ENCODE measurements at places on chromosomes 7 and 10.

GRCh38 chr7:100588438-100588837, 2.3 kb downstream of the FBXO24 start:
- no peak for DNase-seq

DNA sequence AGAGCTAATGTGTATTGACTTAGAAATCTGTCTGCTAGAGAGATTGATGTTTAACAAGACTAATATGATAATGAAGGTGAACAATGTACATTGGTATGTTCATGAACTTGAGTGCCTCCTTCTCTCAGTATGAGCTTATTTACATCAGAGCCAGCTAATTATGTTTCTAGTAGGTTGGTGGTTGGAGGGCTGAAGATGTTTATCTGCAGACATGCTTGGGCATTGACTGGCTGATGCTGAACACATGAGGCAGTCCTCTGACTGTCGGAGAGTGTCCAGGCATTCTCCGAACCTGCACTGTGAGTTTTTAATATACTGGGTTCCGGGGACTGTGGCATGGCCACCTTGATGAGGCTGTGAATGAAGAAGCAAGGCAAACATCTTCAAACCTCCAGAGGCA, 47.5 kb downstream of the BMPER start:
- no peak for DNase-seq

DNA sequence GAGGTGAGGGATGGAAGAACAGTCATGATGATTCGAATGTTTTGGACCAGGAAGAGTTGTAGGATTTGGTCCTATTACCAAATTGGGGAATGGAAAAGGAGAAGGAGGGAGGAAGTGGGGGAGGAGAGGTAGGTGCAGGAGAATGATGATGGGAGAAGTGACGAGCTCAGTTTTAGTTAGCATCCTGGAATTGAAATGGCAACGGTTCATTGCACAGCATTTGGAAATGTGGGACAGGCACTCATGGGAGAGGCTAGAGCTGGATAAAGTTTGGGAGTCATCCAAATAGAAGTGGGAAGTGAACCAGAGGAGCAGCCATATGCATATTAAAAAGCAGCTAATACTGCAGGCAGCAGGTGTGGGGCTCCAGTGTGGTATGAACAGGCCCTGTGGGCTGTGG, 253.6 kb downstream of the SORCS3 start:
- no peak for DNase-seq

DNA sequence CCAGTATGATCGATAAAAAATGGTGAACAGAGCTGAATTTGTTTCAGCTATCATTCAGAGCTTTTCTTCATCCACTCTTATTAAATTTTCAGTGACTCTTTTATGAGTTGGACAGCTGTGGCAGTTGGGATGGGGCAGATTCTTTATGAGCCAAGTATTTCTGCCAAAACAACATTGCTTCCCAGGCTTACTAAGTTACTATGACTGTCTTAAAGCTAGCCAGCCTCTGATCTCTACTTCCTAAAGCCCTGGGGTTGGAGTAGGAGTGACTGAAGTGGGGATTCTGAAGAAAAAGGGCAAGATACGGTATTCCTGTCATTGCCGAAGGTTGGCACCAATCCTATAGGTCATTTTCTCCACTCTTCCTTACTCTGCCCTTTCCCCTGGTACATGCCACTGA, 12.7 kb downstream of the RPP30 start:
- no peak for DNase-seq

DNA sequence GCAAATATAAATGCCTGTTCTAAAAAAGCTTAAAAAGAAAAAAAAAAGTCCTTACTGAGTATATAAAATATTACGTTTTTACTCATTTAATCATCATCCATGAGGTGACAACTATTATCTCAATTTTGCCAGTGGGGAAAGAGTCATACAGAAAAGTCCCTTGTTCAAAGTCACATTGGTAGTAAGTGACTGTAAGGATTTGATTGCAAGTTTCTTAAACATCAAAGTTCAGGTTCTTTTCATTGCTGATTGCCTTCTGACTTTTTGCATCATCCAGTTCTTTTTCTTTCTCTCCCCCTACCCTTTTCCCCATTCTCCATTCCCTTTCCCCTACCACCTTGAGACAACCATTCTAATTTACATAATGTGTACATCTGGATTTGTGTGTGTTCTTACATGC, 363.3 kb downstream of the NRG3 start:
- no peak for DNase-seq

DNA sequence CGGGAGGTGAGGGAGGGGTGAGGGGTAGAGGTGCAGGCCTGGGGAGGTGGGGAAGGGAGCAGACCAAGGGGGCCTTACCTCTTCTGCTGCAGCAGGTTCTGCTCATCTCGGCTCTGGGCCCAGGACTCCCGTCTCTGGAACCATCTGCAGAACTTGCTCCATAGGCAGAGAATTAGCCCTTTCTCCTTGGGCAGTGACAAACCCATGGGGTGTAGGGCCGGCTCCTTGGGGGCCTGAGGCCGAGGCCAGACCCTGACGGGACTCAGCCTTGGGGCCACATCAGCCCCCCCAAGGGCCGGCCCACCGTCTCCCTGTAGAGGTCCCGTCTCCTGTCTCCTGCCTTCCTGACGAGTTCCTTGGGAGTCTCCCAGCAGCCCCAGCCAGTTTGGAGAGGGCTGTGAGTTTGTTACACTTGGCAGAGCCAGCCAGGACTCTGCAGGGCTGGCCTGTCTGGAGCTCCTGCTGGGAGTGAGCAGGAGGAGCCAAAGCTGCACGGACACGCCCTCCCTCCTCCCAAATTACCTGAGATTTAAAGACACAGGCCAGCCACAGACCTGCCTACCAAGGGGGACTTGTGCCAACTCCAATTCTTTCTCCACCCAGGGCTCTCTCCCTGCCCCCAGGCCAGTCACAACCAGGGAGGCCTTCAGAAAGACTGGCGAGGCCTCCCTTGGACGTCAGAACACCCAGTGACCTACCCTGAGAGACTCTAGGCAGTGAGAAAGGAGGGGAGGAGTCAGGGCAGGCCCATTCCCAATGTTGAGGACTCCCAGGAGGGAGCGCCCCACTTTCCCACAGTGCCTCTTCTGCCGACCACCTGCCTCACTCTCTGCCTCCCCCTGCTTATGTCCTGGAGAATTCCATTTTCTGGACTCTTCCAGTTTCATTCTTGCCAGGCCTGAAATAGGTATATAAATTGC, at the start of gene TRPV6:
Gene TRPV6 (minus strand): TSS at position 435 of the 920 bp plus-strand sequence.
- no peak for DNase-seq

- DNase-seq = peak; percentile 70
These were observed 82.4 kb downstream of the ADCYAP1R1 start for GRCh38 chr7:31134246-31135188.

DNA sequence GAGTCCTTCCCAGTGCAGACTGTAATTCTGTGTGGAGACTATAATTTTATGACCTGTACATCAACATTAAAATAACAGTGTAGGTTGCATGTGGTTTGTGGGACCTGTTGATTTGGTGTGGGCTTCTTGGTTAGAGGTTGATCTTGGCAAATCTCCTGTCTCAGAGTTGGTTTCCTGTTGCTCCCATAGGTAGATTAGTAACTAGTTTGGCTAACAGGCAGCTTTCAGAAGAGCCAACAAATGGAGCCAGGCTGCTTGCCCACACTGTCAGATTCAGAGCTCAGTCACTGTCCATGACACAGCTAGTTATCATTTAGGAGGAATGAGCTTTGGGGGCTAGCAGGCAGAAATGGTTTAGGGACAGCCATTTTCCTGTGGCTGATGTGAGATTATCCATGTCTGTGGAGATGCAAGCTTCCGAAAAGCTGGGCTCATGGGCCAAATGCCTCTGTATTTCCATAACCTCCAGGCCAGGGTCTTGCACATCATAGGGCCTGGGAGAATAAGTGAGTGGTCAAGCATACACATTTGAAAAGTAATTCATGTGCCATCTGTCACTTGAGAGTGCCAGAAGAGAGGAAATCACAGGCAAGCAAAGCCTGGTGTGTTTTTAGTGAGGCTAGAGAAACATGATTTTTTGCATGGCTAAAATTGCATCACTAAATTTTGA, 33.4 kb downstream of the CCM2 start:
- peak; percentile 27 for DNase-seq

DNA sequence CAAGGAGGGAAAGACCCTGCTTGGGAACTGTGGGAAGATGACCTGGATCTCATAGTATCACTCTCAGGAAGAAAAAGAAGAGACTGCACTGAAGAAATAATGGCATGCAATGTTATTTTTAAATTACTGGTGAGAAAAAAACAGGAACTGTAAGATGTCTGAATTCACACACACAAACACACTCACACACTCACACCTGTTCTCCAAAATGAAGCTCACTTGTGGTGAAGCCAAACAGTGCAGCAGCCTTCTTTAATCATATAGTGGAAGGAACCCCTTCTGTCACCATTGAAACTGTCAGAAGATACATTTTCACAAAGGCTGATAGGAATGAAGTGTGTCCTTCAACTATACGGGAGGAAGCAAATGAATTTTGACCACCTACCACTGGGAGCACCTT, 156.5 kb upstream of the GHITM start:
- DNase-seq = no peak

- no peak for DNase-seq
These were observed 1085.9 kb downstream of the GATA3 start for GRCh38 chr10:9140373-9140772.

DNA sequence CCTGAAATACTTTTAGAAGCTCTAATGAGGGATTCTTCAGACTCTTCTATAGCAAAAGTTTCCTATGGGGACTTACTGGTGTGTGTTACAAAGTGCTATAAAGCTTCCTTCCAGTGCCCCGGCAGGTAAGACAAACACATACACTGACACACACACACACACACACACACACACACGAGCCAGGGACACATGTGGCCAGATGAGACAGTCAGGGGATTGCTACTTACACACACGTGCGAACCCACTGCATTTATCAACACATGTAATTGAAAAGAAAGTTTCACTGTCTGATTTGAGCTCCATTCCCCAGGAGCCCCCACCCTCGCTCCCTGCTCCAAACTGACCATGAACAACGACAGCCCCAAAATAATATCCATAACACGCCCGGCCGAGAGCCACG, 119.8 kb downstream of the PRPF18 start:
- no peak for DNase-seq

DNA sequence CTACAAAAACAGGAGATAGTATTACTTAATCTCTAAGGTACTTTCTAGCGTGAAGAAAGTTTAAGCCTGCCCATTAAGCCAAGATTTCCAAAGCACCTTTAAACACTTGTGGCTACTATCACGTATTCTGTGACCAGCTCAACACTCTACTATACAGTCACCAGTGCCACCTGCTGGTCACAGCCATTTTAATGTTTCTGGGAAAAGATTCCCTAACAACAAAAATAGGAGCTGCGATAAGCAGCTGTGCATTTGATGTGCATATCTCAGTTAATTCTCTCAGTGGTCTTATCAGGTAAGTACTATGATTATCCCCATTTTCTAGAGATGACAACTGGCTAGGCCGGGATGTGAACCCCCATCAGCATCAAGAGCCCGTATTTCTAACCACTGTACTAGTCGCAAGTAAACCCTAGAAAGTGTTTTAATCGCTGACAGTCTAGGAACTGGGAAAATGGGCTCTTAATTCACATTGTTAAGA, 860 bp downstream of the SEC31B start:
- peak; percentile 67 for DNase-seq

- no peak for DNase-seq
These were observed 181.4 kb downstream of the SUGCT start for GRCh38 chr7:40316176-40316575.

- DNase-seq = no peak
These were observed 19.0 kb downstream of the FAM53B start for GRCh38 chr10:124725171-124725631.

- no peak for DNase-seq
These were observed 66.0 kb downstream of the CLEC2L start for GRCh38 chr7:139589474-139589873.

DNA sequence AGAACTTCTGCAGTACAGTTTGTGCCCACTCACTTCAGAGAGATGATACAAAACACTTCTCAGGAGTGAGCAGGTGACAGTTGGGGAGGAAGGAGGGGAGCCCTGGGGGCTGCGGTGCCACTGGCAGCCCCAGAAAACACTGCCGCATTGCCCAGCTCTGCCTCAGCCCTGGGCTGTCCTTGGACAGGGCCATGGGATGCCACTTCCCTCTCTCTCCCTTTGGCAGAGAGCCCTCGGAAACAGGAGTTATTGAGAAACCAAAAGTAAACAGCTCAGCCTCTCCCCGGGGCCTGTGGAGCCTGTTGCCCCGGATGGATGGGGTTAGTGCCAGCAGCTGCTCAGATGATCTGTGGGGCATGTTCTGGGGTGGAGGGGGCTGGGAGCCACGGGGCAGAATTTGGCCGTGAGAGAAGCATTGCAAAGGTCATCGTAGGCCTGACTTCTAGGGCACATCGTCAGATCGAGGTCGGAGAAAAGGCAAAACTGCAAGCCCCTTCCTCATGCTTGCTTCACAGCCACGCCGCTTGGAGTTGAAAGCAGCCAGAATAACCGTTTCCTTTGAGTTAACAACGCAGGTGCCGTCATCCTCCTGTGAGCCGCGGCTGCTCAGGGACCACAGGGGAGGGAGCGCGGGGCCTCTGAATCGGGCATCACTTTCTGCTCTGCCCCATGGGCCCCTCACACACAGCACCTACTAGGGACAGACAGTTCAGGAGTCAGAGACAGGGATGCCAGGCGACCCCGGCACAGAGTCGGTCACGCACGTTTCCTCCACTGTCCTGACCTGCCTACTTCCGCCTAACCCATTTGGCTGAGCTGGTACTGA, 256.4 kb downstream of the CAMK1D start:
- peak; percentile 34 for DNase-seq

- no peak for DNase-seq
These were observed 269.9 kb downstream of the BAMBI start for GRCh38 chr10:28947171-28947570.

GRCh38 chr10:68982389-68982788, 6.2 kb upstream of the KIFBP start:
- no peak for DNase-seq

DNA sequence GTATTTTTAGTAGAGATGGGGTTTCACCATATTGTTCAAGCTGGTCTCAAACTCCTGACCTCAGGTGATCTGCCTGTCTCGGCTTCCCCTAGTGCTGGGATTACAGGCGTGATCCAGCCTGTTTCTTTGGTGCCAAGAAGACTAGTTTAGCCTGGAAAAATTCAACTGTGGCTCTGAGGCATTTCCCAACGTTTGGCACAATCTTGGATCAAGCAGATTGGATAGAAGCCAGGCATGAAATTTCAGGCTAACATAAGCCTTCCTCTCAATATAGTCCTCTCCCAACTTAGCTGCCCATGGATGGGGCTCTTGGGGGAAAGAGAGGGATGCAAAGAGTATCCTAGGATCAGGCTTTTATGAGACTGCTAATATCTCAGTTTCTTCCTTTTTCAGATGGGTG, 53.8 kb downstream of the APBB1IP start:
- DNase-seq = no peak

- no peak for DNase-seq
These were observed 64.5 kb upstream of the MRLN start for GRCh38 chr10:59817773-59818172.

Measured in activated CD4-positive, alpha-beta T cell treated with anti-CD3 and anti-CD28 coated beads, Interleukin-2, Interleukin-4, amounts not matched to agents 100 ng/mL and 50 ng/mL, durations not matched to agents 16 hours and 8 hours (primary cell).